ENCODE measurements at places on chromosomes 5 and 9. TPM values are rescaled to one million over a fixed set of nuclear protein-coding genes. Genes with fewer than 3 reads are reported as not detected.
A peak's percentile ranks its signal among the peaks of the same experiment; 100 is the strongest.

GRCh38 chr5:76385540-76385939, 17.5 kb upstream of the IQGAP2 start:
- H3K27ac ChIP-seq = no peak overlapping the region
- no peaks in the 10 kb centered on the region for H3K36me3 ChIP-seq
- no peak overlapping the region for H3K4me3 ChIP-seq
- DNase-seq = no peak
- H3K27me3 ChIP-seq = no peaks in the 10 kb centered on the region

DNA sequence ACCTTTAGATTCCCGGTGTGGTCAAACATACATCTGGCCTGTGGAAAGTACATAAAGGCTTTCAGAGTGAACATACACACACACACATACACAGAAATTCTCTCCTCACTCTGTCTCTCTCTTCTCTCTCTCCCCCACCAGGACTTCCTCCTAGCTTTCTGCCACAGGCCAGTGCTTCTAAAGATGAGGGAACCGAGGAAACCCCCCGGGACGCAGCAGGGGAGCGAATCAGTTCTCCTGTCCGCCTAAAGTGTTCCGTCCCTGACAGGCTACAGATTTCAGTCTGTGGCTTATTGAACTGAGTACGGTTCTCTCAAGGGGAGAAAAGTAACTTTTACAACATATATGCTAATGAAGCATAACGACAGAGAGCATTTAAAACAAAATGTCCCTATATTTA, 75.8 kb downstream of the MED27 start:
- no peak for DNase-seq
- H3K4me3 ChIP-seq = no peak overlapping the region
- no peaks in the 10 kb centered on the region for H3K27me3 ChIP-seq
- H3K4me1 ChIP-seq = peaks cover 68% of the 10 kb centered on the region

- no peak overlapping the region for H3K27ac ChIP-seq
- no peaks in the 10 kb centered on the region for H3K4me1 ChIP-seq
- no peak for DNase-seq
- H3K27me3 ChIP-seq = peaks cover 7% of the 10 kb centered on the region
- no peak overlapping the region for H3K4me3 ChIP-seq
Measured at GRCh38 chr5:93407454-93407853, 173.6 kb downstream of the NR2F1-AS1 start.

DNA sequence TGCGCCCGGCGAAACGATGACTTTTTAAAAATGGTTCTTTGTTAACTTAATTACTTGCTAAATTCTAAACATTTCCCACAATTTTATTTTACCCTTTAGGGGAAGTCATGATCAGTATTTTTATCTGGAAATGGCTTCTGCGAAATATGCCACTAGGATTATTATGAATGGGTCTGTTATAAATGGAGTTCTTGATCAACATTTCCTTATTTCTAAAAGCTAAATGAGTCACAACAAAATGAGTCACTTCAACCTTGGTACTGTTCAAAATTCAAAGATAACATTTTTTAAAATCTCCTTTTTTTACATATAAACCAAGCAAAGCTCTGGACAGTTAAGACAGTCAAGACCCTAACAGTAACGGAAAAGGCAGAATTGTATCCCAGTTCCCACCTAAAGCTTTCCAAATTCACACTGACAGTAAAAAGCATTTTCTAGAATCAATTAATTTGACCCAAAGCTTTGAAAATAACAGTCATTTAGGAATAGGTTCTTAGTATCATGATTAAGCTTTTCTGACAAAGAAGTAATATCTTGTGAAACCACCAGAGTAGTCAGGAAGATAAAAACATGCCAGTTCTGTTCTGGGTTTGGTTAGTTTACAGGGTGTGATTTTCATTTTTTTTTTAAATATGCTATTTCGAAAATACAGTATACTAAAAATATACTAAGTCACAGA, 81.7 kb downstream of the LHFPL2 start:
- H3K27ac ChIP-seq = no peak overlapping the region
- H3K27me3 ChIP-seq = peaks cover 5% of the 10 kb centered on the region
- H3K36me3 ChIP-seq = no peaks in the 10 kb centered on the region
- H3K4me3 ChIP-seq = no peak overlapping the region
- H3K4me1 ChIP-seq = no peaks in the 10 kb centered on the region

IFNB1 gene
- total RNA-seq = 1.1 TPM

DNA sequence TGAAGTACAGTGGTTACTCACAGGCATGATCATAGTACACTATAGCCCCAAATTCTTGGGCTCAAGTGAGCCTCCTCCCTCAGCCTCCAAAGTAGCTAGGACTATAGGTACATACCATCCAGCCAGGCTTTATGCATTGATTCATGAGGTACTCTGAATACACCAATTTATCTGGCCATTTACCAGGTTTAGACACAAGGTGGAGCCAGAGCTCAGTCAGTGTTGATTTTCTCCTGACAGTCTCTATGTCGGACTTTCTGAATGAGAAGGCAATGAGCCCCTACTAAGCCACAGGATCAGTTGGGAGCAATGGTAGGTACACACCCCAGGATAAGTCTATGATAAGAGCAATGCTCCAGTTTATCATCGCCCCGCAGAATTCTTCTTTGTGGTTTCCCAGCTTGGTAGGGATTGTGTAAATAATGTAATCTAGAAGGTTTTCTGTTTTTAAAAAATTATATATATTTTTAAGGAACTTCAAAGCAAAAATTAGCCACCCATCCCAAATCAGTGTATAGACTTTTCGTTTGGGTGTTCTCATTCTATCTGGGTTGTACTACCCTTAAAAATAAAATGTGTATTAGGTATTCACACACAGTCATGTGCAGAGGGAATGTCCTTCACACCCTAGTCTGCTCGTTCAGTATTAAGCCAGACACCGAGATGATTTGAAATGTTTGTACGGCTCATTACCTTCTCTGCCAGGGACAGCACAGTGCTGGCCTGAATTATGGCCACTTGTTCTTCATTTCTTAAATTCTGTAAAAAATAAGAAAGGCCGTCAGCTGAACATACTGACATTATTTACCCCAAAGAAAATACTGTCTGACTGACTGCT, 118.4 kb upstream of the DPYSL3 start:
- no peak overlapping the region for H3K27ac ChIP-seq
- peaks cover 1% of the 10 kb centered on the region for H3K36me3 ChIP-seq
- DNase-seq = peak; percentile 74

OMD gene
- total RNA-seq = not detected

DNA sequence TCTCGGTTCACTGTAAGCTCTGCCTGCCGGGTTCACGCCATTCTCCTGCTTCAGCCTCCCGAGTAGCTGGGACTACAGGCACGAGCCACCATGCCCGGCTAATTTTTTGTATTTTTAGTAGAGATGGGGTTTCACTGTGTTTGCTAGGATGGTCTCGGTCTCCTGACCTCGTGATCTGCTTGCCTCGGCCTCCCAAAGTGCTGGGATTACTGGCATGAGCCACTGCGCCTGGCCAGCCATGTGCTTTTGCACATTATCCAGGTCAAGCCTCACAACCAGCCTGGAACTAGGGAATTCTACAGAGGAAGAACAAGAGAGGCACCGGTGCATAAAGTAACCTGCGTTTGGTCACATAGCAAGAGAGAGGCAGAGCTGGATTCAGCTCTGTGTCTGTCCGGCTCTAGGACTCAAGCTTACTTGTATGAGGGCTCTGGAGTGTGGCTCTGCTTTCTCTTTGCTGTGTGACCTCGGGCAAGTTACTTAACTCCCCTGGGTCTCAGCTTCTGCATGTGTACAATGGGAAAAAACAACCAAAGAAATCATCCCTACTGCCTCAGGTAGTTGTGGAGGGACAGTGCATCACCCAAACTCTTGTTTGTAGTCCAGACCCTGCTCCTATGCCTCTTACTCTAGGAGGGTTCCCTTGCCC, 6.3 kb downstream of the FGF18 start:
- H3K27ac ChIP-seq = no peak overlapping the region
- DNase-seq = no peak
- H3K27me3 ChIP-seq = peaks cover 21% of the 10 kb centered on the region
- peaks cover 5% of the 10 kb centered on the region for H3K4me1 ChIP-seq

HAVCR2 gene
- total RNA-seq = 34.6 TPM

GRCh38 chr9:107283623-107284616, 841 bp downstream of the RAD23B start:
- H3K27me3 ChIP-seq = no peaks in the 10 kb centered on the region
- H3K4me3 ChIP-seq = peak overlapping the region; percentile 92
- peak overlapping the region; percentile 93 for H3K27ac ChIP-seq
- peak; percentile 86 for DNase-seq

GRCh38 chr5:64814073-64814472, 45.3 kb downstream of the CWC27 start:
- peaks cover 5% of the 10 kb centered on the region for H3K36me3 ChIP-seq
- peaks cover 5% of the 10 kb centered on the region for H3K4me1 ChIP-seq
- no peak overlapping the region for H3K4me3 ChIP-seq
- no peak overlapping the region for H3K27ac ChIP-seq

DNA sequence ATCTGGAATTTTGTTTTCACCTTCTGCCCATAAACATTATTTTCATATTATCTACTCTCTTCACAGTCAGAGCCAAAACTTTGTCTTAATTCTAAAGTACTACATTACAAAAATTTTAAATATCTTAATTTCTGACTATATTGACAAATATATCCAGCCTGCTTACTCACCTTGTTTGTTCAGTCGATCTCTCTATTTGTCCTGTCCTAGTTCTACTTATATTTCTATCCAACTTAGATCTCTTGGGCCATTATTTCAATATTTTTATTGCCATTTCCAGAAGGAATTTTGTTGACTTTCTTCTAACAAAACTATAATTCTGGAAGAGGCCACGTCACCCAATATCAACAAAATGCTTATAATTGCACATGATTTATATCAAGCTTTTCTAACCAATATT, 652.8 kb upstream of the CTNND2 start:
- no peaks in the 10 kb centered on the region for H3K4me1 ChIP-seq
- no peak overlapping the region for H3K4me3 ChIP-seq
- H3K27me3 ChIP-seq = no peaks in the 10 kb centered on the region
- no peak overlapping the region for H3K27ac ChIP-seq
- DNase-seq = no peak

PCDHA8 gene
- total RNA-seq = not detected

SOX30 gene
- 0.16 TPM for total RNA-seq

GRCh38 chr5:95057615-95058014, 227.3 kb downstream of the MCTP1 start:
- peaks cover 2% of the 10 kb centered on the region for H3K4me1 ChIP-seq
- H3K4me3 ChIP-seq = no peak overlapping the region
- DNase-seq = no peak
- peaks cover 3% of the 10 kb centered on the region for H3K27me3 ChIP-seq
- H3K27ac ChIP-seq = no peak overlapping the region

DNA sequence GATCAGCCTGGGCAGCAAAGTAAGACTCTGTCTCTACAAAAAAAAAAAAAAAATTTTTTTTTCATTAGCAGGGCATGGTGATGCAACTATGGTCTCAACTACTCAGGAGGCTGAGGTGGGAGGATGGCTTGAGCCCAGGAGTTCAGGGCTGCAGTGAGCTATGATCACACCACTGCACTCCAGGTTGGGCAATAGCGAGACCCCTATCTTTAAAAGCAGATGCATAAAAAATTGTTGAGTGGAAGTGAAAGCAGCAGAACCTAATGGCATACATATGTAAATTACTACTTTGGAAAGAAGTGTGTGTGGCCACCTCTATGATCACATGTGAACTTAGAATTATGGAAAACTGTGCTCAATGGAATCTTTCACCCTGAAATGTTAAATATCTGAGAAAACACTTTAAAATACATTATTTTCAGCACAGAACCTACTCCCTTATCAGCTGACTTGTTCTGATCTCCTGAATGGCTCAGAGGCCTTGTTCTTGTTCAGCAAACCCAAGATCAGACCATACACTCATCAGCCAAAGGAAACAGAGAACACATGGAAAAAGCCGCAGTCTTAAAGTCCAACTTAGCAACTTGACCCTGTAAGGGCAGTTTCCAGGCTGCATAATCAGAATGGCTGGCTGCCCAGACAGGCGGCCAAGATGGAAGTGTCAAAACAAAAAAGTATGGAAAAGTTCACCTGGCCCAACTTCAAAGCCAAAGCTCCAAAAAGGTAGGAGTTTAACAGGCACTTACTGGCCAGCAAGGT, 56.5 kb downstream of the SIL1 start:
- peaks cover 35% of the 10 kb centered on the region for H3K4me1 ChIP-seq
- H3K27ac ChIP-seq = no peak overlapping the region
- H3K36me3 ChIP-seq = no peaks in the 10 kb centered on the region
- H3K27me3 ChIP-seq = no peaks in the 10 kb centered on the region
- H3K4me3 ChIP-seq = no peak overlapping the region

- DNase-seq = no peak
- no peaks in the 10 kb centered on the region for H3K27me3 ChIP-seq
- no peaks in the 10 kb centered on the region for H3K4me1 ChIP-seq
- H3K27ac ChIP-seq = no peak overlapping the region
- H3K4me3 ChIP-seq = no peak overlapping the region
Measured at GRCh38 chr5:93401634-93402213, 179.3 kb downstream of the NR2F1-AS1 start.

JAKMIP2 gene
- total RNA-seq = 3.2 TPM

ENTPD2 gene
- total RNA-seq = not detected

DNA sequence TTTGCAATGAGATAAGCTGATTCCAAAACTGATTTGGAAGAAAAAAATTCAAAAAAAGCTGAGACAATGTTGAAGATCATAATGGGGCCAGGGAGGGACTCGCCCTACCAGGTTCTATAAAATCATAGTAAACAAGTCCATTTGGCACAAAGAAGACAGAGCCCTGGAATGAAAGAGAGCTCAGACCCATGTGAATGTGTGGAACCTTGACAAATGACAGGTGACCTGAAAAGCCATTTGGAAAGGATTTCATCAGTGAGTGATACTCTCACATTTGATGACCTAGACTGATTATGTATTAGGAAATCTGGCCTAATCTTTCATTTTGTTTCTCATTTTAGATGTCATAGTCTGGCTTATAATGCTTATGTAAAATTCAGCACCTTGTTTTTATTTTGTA, 26.8 kb downstream of the SPTAN1 start:
- H3K36me3 ChIP-seq = peaks cover 63% of the 10 kb centered on the region
- DNase-seq = no peak
- no peak overlapping the region for H3K27ac ChIP-seq
- peaks cover 3% of the 10 kb centered on the region for H3K4me1 ChIP-seq

DNA sequence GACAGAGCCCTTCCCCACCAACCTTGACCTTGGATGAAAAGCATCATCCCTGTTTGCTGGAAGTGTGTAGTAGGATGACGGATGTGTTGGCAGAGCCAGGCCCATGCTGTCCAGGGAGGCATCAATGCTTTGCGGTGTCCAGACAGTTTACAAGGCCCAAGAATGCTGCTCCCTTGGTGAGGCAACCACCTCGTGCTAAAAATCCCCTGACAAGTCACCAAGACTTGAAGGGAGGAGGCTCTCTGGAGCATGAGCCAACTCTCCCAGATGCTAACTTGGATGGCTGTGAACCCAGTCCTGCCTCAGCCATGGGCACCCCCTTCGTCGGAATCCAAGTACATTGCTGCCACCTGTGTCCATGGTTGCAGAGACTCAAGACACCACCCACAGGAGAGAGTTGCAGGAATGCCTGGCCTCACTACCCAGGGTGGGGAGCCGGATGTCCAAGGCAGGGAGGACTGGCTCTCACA, 9.5 kb upstream of the NKD2 start:
- no peak overlapping the region for H3K27ac ChIP-seq
- no peak overlapping the region for H3K4me3 ChIP-seq

All from activated CD8-positive, alpha-beta T cell treated with anti-CD3 and anti-CD28 coated beads for 36 hours (primary cell).